Lung (tissue), 17 donors: ENCODE measurements at places on chromosomes 1 and 21.
A peak's percentile ranks its signal among the peaks of the same experiment; 100 is the strongest.

DNA sequence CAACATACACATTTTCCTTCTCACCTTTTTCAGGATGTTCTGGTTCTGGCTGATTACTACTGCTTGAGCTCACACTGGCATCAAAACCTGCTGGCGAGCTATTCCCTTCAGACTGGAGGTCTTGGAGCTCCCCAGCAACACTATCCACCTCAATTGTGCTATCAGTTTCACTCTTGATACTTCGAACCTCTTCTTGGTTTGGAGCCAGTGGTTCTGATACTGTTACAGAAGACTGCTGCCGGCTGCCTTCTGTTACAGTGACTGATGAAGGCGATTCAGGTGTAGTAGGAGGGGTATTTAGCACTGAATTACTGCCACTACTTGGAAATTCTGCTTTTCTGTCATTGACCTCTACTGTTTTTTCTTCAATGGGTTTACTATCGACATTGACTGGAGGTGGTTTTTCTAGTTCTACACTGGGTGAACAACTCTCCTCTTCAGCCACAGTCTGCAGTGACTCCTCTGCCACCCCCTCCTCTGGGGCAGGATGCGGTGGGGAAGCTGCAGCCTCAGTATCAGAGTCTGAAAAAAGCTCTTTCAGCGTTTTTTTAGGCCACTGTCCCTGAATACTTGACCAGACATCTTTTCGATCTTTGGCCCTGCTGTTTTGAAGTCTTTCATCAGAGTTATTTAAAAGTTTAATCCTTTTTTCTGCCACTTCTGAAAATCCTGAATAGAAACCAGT, 20.7 kb upstream of the RBM34 start:
- no peak overlapping the region for H3K4me3 ChIP-seq
- H3K36me3 ChIP-seq, result peaks cover 8% of the 10 kb centered on the region
- no peak for DNase-seq
- no peaks in the 10 kb centered on the region for H3K4me1 ChIP-seq
- peak overlapping the region; percentile 31 for H3K27ac ChIP-seq

GRCh38 chr1:87790756-87791155, 462.1 kb downstream of the LMO4 start:
- no peak overlapping the region for H3K27ac ChIP-seq
- no peaks in the 10 kb centered on the region for H3K36me3 ChIP-seq
- peak; percentile 36 for DNase-seq
- H3K4me3 ChIP-seq, result no peak overlapping the region
- no peaks in the 10 kb centered on the region for H3K4me1 ChIP-seq

DNA sequence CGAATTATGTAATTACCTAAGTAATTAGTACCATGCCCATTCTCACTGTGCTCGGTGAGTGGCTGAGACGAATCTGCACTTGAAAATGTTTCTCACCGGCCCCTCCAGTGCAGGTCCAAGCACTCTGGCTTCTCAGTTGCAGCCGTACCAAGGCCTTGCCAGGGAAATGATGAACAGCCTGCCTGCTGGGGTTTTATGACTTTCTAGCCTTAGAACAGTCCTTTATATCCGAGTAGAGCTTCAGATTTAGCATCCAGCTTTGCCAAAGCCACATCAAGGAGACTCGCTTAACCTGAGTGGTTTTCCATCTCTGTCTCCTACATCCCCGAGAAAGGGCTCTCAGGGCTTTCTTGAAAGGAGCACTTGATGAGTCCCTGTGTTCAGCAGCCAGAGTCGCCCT, 83.4 kb downstream of the GREM2 start:
- no peak for DNase-seq
- no peak overlapping the region for H3K4me3 ChIP-seq

DNA sequence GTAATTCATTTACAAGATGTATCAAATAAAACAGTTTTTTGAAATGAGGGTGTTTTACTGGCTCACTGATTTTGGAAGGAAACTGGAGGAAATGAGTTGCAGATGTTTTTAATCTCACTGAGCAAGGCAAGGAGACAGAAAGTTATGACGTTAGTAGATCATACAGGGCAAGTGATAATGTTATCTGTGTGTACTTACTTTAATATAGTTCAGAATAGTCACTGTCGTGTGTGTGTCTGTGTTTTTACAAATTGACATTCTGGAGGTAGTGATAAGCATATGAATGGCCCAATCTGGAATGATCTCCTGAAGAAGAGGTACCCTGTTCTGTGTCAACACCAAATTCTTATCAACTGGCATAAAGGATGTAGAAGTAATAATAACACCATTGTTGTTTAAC, 1.9 kb upstream of the GBP4 start:
- no peak overlapping the region for H3K4me3 ChIP-seq
- no peaks in the 10 kb centered on the region for H3K36me3 ChIP-seq
- peak; percentile 5 for DNase-seq
- no peaks in the 10 kb centered on the region for H3K27me3 ChIP-seq

DNA sequence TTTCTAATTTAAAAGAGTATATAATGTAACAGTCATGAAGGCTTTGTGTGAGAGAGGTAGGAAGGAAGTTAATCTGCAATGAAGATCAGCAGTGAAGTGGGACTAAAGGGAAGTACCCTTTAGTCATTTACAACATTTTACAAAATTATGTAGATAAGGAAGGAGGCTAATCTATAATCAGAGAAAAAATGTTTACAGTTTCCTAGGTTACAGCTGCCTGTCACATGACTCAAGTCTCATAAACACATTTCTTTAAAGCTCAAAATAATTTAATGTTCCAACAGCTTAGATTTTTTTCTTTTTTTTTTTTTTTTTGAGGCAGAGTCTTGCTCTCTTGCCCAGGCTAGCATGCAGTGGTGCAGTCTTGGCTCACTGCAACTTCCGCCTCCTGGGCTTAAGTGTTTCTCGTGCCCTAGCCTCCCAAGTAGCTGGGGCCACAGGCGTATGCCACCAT, 26.2 kb upstream of the CAP1 start:
- H3K4me3 ChIP-seq, result no peak overlapping the region
- no peak overlapping the region for H3K27ac ChIP-seq
- H3K27me3 ChIP-seq, result no peaks in the 10 kb centered on the region

DNA sequence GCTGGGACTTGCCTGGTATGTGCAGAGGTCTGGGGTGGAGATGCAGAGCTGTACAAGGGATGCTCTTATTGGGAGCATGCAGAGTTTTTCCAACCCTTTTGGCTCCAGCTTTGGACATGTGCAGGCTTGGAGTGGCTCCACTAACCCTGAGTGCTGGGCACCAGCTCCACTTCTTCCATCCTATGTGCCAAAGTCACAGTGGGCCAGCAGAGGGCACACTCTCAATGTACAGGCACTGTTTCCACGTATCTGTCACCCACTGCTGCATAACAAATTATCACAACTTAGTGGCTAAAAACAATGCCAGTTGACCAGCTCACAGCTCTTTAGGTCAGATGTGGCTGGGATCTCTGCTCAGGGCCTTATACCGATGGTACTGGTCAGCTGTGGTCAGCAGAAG, 631.8 kb downstream of the AJAP1 start:
- H3K4me3 ChIP-seq, result no peak overlapping the region
- DNase-seq, result no peak
- H3K36me3 ChIP-seq, result no peaks in the 10 kb centered on the region
- no peaks in the 10 kb centered on the region for H3K4me1 ChIP-seq

DNA sequence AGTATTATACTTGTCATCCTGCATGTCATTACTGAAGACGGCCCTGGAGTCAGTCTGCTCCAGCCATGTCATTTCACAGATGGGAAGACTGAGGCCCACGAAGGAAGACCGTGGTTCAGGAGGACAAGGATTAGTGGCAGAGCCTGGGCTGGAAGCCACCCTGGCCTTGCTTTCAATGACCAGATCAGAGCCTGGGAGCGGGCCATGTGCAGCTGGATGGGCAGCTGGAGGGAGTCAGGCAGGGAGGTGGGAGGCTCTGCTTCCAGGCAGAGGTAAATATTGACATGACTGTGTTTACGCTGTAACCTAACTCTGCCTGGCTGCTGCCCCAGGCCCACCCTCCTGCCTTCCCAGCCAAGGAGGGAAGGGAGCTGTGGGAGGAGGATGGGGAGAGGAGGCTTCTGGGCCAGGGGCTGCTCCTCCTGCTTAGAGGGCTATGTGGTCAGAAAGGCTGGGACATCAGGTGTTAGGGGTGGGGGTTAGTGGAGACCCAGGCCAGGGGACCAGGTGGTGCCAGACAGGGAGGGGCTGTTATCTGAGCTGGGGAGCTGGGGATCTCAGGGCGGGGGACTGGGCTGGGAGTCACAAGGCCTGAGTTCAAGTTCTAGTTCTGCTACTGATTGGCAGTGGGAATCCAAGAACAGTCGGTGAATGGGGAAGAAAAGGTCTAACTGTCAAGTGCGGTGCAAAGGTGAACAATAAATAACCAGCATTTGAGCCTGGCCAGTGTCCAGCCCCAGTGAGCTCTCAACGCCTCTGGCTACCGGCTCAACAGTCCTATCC, 48.5 kb upstream of the ECE1 start:
- H3K36me3 ChIP-seq, result no peaks in the 10 kb centered on the region
- DNase-seq, result peak; percentile 95
- peak overlapping the region; percentile 66 for H3K27ac ChIP-seq
- H3K4me1 ChIP-seq, result peaks cover 78% of the 10 kb centered on the region
- H3K4me3 ChIP-seq, result no peak overlapping the region

- no peaks in the 10 kb centered on the region for H3K27me3 ChIP-seq
- H3K36me3 ChIP-seq, result peaks cover 21% of the 10 kb centered on the region
- no peak overlapping the region for H3K27ac ChIP-seq
- DNase-seq, result peak; percentile 61
- H3K4me3 ChIP-seq, result no peak overlapping the region
Observed at GRCh38 chr1:86356247-86356646, 39.9 kb downstream of the ODF2L start.

DNA sequence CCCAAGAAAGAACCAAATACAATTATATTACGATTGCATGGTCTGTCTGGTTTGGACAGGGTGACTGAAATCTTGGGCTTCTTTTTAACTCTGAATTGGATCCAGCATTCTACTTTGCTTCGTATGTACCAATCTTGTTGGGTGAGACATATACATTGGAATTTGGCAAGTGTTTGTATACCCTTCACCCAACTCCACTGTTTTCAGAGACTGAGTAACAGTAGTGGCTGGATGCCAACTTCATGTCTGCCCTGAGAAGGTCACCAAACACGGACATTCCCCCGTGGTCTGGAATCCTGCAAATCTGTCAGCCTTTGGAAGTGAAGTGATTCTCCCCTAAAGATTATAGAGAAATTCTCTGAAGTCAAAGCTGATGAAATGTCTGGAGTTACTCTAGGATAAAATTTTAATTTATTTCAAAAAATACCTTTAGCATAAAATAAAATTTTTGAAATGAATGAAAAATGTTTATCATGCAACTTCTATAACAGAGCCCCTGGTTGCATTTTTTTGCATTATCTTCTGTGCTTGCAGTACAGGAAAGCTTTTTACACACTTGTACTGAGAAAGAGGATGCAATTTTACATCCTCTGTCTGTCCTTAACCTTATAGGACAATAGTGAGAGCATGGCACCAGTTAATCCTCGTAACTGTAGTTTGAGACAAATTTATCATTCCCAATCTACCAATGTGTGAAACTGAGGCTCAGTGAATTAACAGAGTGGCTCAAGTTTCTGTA, 201.8 kb downstream of the DISC1 start:
- no peak overlapping the region for H3K4me3 ChIP-seq
- DNase-seq, result peak; percentile 28
- H3K27me3 ChIP-seq, result no peaks in the 10 kb centered on the region
- peak overlapping the region; percentile 45 for H3K27ac ChIP-seq
- no peaks in the 10 kb centered on the region for H3K4me1 ChIP-seq

DNA sequence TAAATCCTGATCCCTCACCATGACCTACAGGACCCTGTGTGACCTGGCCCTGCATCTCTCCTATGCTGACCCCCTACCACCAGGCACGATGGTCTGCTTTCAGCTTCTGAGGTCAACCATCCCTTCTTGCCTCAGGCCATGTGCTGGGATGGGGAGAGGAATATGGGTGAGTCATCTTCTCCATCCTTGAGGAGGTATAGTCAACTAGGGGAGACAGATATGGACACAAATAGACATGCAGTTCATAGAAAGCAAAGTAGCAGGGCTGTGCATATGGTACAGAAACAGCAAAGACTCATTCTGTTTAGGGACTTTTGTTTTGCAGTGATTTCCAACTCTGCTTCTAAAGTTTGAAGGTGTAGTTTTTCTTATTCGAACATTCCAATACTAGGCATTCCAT, 250.8 kb upstream of the FGGY start:
- H3K4me1 ChIP-seq, result peaks cover 7% of the 10 kb centered on the region
- no peak overlapping the region for H3K27ac ChIP-seq
- no peaks in the 10 kb centered on the region for H3K36me3 ChIP-seq
- DNase-seq, result no peak
- no peak overlapping the region for H3K4me3 ChIP-seq

DNA sequence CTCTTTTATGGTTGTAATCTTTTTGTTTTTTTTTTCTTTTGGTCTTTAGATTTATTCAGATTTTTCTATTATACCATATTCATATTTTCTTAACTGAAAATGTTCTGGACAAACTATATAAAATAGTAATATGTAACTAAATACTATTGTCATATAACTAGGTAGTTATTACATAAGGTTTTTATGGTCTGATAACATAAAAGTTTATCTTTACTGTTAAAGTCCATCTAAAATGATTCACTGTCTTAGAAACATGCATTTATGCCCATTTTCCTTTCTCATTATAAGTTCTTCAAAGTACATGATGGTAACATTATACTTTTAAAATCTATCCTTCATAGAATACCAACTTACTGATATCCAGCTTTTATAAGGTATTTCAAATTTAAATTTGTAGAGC, 29.1 kb downstream of the IARS2 start:
- H3K36me3 ChIP-seq, result peaks cover 4% of the 10 kb centered on the region
- H3K4me3 ChIP-seq, result no peak overlapping the region
- DNase-seq, result no peak
- no peaks in the 10 kb centered on the region for H3K4me1 ChIP-seq
- H3K27me3 ChIP-seq, result no peaks in the 10 kb centered on the region

DNA sequence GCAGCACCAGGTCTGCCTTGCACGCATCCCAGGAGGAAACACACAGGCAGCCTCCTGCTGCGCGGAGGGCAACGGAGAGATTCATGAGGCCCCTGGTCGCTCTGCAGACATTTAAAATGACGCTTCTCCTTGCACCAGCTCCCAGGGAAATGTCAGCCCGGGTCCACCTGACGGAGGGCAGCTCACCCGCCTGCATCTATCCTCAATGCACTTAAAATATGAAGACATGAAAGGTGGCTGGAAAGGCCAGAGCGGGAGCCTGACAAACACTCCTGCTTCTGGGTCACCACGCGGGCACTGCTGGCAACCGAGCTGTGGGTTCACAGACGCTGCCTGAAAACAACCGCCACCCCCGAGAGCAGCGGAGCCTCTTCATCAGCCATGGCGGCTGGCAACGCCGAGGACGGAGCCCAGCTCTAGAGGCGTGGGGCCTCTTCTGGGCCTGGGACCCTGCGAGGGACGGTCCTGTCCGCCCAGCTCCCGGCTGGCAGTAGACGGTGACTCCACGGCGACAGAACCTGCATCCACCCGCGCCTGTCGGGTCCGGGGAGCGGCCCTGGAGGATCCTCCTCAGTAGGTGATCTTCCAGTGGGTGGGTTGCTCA, 22.7 kb downstream of the POFUT2 start:
- peaks cover 15% of the 10 kb centered on the region for H3K36me3 ChIP-seq
- DNase-seq, result no peak
- H3K4me3 ChIP-seq, result no peak overlapping the region
- no peaks in the 10 kb centered on the region for H3K27me3 ChIP-seq
- no peaks in the 10 kb centered on the region for H3K4me1 ChIP-seq
- no peak overlapping the region for H3K27ac ChIP-seq
